Upper lobe of left lung (tissue), 6 donors: ENCODE measurements at places on chromosomes 4 and X. TPM values are rescaled to one million over a fixed set of nuclear protein-coding genes. Genes with fewer than 3 reads are reported as not detected.
A peak's percentile ranks its signal among the peaks of the same experiment; 100 is the strongest.

DNA sequence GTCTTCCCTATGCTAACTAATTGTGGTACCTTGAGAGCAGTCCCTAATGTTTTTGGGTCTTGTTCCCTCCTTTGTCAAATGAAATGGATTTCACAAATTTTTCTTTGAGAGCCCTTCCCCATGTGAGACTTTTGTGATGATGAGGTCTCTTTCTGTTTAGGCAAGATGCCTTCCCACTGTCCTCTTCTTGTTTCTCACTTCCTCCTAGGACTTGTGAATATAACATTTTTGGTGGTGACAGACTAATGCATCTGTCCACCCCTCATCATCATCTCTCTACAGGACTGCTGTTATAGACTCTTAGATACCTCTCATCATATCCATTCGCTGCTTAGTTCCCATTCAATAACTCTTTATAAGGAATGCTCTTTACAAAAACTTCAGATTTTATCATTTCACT, 8.7 kb upstream of the ANK2 start:
- H3K27me3 ChIP-seq: no peaks in the 10 kb centered on the region
- H3K4me3 ChIP-seq: no peak overlapping the region
- H3K27ac ChIP-seq: no peak overlapping the region
- no peaks in the 10 kb centered on the region for H3K4me1 ChIP-seq
- no peak for DNase-seq

DNA sequence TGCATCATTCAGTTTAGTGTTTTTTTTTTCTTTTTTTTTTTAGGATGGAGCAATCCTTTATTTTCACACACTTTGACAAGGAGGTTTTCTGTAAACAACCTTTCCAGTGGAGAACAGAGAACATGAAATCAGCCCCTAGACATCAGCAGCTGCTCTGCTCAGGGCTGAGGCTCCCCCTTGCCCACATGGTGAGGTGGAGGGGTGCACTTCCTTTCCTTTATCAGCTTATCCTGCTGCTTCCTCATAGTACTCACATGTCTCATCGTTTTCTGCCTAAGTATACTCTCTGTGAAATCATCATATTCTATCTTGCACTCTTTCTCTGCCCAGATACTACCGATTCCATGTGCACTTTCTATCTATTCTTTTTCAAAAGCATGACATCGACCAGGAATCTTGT, 47.6 kb upstream of the PRSS12 start:
- no peaks in the 10 kb centered on the region for H3K27me3 ChIP-seq
- H3K36me3 ChIP-seq: no peaks in the 10 kb centered on the region
- no peak for DNase-seq
- no peak overlapping the region for H3K4me3 ChIP-seq

DNA sequence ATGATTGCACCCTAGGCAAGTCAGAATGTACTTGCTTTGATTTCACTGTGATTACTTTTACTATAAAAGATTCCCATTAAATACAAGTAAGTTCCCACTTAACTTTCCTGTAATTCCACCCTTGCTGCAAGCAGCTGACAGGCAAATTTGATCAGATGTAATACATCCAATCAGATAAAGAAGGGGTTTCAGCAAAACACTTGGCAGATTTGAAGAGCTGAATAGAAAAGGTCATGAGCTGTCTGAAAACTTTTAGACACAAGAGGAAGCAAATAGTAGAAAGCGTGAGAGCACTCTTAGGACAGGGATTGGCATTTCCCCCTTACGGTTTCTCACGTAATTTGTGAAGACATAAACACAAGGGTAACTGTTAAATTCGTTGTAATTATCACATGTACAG, 22.8 kb downstream of the HSD17B13 start:
- H3K36me3 ChIP-seq: no peaks in the 10 kb centered on the region
- H3K4me1 ChIP-seq: no peaks in the 10 kb centered on the region
- no peaks in the 10 kb centered on the region for H3K27me3 ChIP-seq
- no peak overlapping the region for H3K4me3 ChIP-seq
- H3K27ac ChIP-seq: no peak overlapping the region
- DNase-seq: no peak

GRCh38 chr4:183342541-183343533, 20.6 kb upstream of the CLDN24 start:
- peak; percentile 77 for DNase-seq
- no peaks in the 10 kb centered on the region for H3K36me3 ChIP-seq
- H3K27me3 ChIP-seq: no peaks in the 10 kb centered on the region
- no peak overlapping the region for H3K27ac ChIP-seq
- H3K4me3 ChIP-seq: peak overlapping the region; percentile 4

- no peaks in the 10 kb centered on the region for H3K4me1 ChIP-seq
- no peaks in the 10 kb centered on the region for H3K36me3 ChIP-seq
- no peaks in the 10 kb centered on the region for H3K27me3 ChIP-seq
- no peak overlapping the region for H3K27ac ChIP-seq
- no peak overlapping the region for H3K4me3 ChIP-seq
Measured at GRCh38 chrX:131764216-131764615, 220.3 kb downstream of the OR13H1 start.

DNA sequence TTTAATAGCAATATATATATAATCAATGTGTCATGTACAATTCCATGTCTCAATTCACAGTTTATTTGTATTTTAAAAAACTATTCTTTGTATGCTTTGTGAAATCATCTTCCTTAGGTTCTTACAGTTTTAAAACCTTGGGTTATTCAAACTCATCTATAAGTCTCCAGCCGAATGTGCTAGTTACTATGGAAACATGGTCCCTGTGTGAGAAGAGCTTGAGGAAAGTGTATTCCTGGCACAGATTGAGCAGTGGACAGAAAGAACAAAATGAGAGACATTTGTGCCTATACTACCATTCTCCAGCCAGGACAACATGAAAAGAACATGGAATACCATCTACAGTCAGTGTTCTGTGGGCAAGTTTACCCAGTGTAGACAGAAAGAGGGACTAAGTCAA, 103.4 kb downstream of the EFHC2 start:
- DNase-seq: no peak
- no peaks in the 10 kb centered on the region for H3K27me3 ChIP-seq
- H3K4me1 ChIP-seq: no peaks in the 10 kb centered on the region
- no peak overlapping the region for H3K4me3 ChIP-seq

- DNase-seq: no peak
- H3K4me1 ChIP-seq: no peaks in the 10 kb centered on the region
- no peaks in the 10 kb centered on the region for H3K36me3 ChIP-seq
- no peak overlapping the region for H3K4me3 ChIP-seq
- no peaks in the 10 kb centered on the region for H3K27me3 ChIP-seq
Measured at GRCh38 chr4:16129336-16129735, 45.5 kb upstream of the PROM1 start.

Gene CNGA1
- total RNA-seq: 0.20 TPM

- no peak overlapping the region for H3K4me3 ChIP-seq
- no peaks in the 10 kb centered on the region for H3K4me1 ChIP-seq
- no peaks in the 10 kb centered on the region for H3K36me3 ChIP-seq
- DNase-seq: no peak
- no peak overlapping the region for H3K27ac ChIP-seq
Measured at GRCh38 chr4:17165286-17165685, 266.8 kb upstream of the LDB2 start.

GRCh38 chr4:94576210-94576609, 124.5 kb downstream of the PDLIM5 start:
- peaks cover 8% of the 10 kb centered on the region for H3K36me3 ChIP-seq
- H3K27ac ChIP-seq: no peak overlapping the region
- H3K4me3 ChIP-seq: no peak overlapping the region
- H3K4me1 ChIP-seq: peaks cover 5% of the 10 kb centered on the region
- DNase-seq: no peak
- H3K27me3 ChIP-seq: no peaks in the 10 kb centered on the region

GRCh38 chr4:174216799-174217272, 66.6 kb downstream of the FBXO8 start:
- peaks cover 27% of the 10 kb centered on the region for H3K4me1 ChIP-seq
- peaks cover 12% of the 10 kb centered on the region for H3K27me3 ChIP-seq
- no peak overlapping the region for H3K27ac ChIP-seq
- no peaks in the 10 kb centered on the region for H3K36me3 ChIP-seq
- no peak overlapping the region for H3K4me3 ChIP-seq

GRCh38 chr4:16229604-16230003, 3.3 kb upstream of the TAPT1 start:
- no peaks in the 10 kb centered on the region for H3K27me3 ChIP-seq
- peaks cover 18% of the 10 kb centered on the region for H3K4me1 ChIP-seq
- H3K36me3 ChIP-seq: no peaks in the 10 kb centered on the region
- H3K27ac ChIP-seq: no peak overlapping the region

GRCh38 chr4:185774131-185774653, 37.8 kb downstream of the SORBS2 start:
- peak overlapping the region; percentile 37 for H3K4me3 ChIP-seq
- H3K27ac ChIP-seq: no peak overlapping the region
- no peaks in the 10 kb centered on the region for H3K36me3 ChIP-seq
- no peak for DNase-seq
- no peaks in the 10 kb centered on the region for H3K27me3 ChIP-seq

DNA sequence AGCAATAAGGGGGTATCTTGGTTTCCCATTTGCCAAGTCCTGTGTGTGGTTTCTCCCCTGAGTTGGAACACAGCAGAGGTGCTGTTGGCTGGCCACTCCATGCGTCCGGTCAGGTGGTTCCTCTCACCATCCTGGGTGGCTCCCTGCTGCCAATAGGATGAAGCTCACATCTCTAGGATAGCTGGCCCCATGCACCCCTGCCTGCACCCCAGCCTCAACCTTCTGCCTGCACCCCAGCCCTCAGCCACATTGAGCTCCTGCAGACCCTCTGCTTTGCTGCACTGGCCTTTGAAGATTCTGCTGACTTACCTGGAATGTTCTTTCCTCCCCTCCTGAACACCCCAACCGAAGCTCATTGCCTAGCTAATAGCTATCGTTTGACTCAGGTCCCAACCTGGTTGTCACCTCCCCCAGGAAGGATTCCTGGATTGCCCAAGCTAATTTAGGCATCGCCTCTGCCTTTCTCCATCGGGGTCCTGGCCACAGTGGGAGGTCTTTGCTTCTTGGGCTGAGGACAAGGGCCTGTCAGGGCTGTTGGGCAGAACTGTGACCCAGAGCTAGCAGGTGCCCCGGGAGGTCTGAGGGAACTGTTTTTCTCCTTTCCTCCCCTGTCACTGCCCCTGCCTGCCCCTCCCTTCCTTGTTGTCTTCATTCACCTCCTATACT, 36.6 kb upstream of the GRPEL1 start:
- DNase-seq: no peak
- H3K36me3 ChIP-seq: no peaks in the 10 kb centered on the region
- no peaks in the 10 kb centered on the region for H3K27me3 ChIP-seq
- H3K4me3 ChIP-seq: no peak overlapping the region
- H3K4me1 ChIP-seq: peaks cover 15% of the 10 kb centered on the region
- H3K27ac ChIP-seq: peak overlapping the region; percentile 82

- H3K27me3 ChIP-seq: no peaks in the 10 kb centered on the region
- H3K27ac ChIP-seq: no peak overlapping the region
- no peaks in the 10 kb centered on the region for H3K4me1 ChIP-seq
- H3K4me3 ChIP-seq: no peak overlapping the region
- DNase-seq: no peak
- no peaks in the 10 kb centered on the region for H3K36me3 ChIP-seq
Measured at GRCh38 chrX:106035064-106035463, 3.5 kb downstream of the SERPINA7 start.

GRCh38 chrX:14354521-14354920, 174.8 kb upstream of the GLRA2 start:
- H3K4me1 ChIP-seq: no peaks in the 10 kb centered on the region
- H3K4me3 ChIP-seq: no peak overlapping the region
- no peaks in the 10 kb centered on the region for H3K27me3 ChIP-seq
- no peaks in the 10 kb centered on the region for H3K36me3 ChIP-seq
- H3K27ac ChIP-seq: no peak overlapping the region

GRCh38 chr4:3443750-3444309, 2.1 kb downstream of the HGFAC start:
- DNase-seq: no peak
- no peaks in the 10 kb centered on the region for H3K27me3 ChIP-seq
- no peaks in the 10 kb centered on the region for H3K36me3 ChIP-seq
- H3K4me1 ChIP-seq: peaks cover 7% of the 10 kb centered on the region
- no peak overlapping the region for H3K27ac ChIP-seq

GRCh38 chr4:157727163-157727562, 445.7 kb downstream of the GASK1B start:
- no peaks in the 10 kb centered on the region for H3K27me3 ChIP-seq
- no peak for DNase-seq
- no peak overlapping the region for H3K4me3 ChIP-seq
- no peaks in the 10 kb centered on the region for H3K4me1 ChIP-seq
- H3K36me3 ChIP-seq: no peaks in the 10 kb centered on the region
